ENCODE measurements at places on chromosomes 2 and 18.

- DNase-seq = no peak
Observed at GRCh38 chr2:204416236-204416635, 129.0 kb upstream of the PARD3B start.

DNA sequence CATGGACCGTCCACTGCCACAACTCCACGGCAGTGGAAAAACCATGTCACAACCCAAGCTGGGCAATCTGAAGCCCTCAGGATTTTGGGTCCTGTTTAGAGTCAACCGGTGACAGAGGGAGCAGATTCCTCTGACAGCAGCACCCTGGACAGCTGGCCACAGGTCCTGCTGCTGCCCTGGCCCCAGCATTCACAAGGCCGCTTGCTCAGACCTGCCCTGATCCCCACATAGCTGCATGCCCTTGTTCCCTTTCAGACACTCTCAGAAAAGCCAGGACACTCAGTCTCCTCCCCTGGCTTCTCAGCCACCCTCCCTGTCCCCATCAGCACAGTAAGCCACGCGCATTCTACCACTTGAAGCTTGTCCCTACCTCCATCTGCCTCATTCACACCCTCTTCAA, 1.6 kb downstream of the COPS9 start:
- DNase-seq = no peak

DNA sequence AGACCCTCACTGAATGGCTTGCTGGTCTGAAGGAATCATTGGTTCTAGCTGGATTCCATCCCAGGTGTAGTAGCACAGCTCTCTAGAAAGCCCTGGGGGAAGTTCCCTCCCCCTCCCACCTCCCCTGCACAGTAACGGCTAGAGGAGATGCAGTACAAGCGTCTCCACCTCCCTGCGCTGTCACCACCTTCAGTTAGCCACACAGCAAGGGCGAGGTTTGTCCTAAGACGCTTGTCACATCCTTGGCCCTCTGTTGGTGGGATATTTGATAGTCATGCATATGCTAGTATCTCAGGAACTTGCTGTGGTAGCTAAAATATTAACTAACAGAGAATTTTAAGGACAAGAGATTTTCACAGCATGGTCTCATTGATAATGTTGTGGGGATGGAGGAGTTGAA, 19.4 kb downstream of the TRAPPC12 start:
- DNase-seq = no peak

DNA sequence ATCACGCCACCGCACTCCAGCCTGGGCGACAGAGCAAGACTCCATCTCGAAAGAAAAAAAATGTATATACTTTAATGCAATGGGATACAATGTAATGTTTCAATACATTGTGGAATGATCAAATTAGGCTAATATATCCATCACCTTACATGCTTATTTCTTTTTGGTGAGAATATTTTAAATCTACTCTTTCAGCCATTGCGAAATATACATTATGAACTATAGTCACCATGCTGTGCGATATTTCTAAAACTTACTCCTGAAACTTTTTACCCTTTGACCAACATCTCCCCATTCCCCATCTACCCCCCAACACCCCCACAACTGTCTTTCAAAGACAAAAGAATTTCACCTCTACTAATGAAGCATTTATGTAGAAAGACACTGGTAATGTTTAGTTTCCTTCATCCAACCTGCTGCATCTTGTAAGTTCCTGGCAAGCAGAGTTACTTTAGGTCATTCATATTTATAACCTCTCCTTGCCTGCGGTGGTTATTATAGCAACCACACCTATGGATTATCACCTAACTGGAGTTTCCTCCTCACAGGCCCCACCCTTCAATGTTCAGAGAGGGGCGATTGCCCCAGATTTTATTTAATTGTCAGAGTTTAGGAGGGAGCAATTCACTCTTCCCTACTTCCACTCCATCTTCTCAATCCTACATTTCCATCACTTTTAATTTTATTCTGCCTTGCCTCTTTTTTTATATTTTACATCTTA, 1.2 kb upstream of the ME2 start:
- DNase-seq = no peak

- no peak for DNase-seq
Observed at GRCh38 chr2:235729557-235729947, 235.7 kb downstream of the AGAP1 start.

DNA sequence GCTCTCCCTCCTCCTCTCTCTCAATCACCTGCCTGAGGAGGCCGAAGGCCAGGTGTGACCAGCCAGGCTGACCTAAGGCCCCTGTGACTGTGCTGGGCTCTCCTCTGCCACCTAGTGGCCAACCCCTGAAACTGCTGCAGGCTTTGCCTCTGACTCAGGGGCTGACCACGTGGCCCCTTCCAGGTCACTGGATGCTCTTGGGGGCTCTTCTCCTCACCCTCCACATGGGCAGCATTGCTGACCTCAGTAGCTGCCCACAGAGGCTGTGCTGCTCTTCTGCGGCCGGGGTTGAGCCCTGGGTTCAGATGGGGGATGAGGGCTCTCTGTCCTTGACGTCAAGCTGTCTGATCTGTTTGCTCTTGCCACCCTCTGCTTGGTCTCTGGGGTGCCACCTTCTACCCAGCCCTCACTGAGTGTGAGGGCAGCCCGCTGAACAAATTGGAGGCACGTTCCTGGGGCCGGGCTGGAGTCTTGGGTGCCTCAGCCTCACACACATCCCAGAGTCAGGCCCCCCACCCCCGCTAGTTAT, 122.7 kb downstream of the TWIST2 start:
- DNase-seq = no peak

GRCh38 chr2:193581807-193582206, 1387.1 kb upstream of the TMEFF2 start:
- no peak for DNase-seq

DNA sequence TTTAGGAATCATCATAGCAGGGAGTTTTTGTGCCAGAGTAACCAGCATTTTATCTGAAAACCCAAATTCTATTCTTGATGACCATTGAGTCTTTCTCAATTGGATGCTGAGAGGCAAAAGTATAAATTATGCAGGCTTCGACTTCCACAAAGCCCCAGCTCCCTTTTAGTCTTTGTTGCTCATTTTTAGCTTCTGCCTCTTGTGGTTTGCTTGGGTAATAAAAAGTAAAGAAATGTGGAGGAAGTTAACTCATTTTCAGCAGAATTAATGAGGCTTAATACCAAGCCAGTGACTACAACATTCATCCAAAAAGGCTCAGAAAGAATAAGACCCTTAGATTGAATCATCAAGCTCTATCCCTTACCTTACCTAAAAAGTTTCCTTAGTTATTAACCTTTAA, 18.6 kb downstream of the ERMN start:
- no peak for DNase-seq

- no peak for DNase-seq
Observed at GRCh38 chr2:167057446-167057845, 169.2 kb downstream of the XIRP2 start.

DNA sequence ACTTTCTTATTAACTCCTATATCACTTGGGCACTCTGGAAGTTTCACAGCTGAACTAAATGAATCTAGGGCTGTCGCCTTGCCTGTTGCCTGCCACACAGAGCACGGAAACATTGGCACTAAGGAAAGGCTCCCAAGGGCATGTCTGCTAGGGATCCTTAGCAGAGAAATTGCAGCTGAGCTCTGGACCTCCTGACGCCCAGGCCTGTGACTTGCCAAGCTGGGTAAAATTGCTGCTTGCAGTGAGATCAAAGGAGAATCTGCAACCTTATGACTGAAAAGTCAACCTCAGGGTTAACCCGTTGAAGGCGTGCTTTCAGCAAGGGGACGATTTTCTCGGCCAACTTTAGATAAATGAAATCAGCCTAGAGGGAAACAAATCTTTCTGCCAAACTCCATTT, 189.8 kb downstream of the NCK2 start:
- no peak for DNase-seq

DNA sequence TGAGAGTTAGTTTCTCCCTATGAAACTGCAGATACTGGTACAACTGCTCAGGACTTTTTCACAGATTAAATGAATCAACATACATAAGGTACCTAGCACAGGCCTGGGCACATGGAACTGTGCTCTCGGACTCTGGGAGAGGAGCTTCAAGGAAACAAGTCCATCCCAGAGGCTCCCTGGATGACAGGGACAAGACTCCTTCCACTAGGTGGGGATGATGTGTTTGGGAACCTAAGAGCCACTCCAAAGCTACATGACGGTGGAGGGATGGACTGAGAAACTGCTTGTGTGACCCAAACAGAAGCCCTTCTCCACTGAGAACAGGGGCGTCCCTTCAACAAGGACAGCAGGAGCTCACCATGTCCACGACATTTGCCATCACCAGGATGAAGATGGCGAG, 37.1 kb downstream of the CENPO start:
- no peak for DNase-seq

DNA sequence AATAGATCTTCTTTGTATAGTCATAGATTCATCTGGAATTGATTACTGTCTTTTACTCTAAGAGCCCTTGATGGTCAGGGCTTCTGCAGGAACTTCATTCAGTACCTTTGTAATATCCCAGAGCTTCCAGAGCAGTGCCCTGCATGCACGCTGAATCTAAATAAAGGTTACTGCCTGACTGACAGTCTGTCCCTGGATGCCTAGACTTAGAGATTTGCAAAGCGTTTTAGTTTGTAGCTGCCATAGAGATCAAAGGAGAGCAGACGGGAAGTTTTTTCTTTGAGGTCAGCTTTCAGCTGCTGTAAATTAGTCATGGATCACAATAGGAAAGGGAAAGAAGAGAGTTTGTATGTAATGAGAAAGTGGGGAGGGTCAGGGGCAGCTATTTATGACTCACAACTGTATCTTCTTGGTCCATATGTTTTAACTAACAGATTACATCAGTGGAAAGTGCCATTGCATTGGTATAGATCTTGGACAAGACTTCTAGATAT, 45.2 kb upstream of the NYAP2 start:
- no peak for DNase-seq

DNA sequence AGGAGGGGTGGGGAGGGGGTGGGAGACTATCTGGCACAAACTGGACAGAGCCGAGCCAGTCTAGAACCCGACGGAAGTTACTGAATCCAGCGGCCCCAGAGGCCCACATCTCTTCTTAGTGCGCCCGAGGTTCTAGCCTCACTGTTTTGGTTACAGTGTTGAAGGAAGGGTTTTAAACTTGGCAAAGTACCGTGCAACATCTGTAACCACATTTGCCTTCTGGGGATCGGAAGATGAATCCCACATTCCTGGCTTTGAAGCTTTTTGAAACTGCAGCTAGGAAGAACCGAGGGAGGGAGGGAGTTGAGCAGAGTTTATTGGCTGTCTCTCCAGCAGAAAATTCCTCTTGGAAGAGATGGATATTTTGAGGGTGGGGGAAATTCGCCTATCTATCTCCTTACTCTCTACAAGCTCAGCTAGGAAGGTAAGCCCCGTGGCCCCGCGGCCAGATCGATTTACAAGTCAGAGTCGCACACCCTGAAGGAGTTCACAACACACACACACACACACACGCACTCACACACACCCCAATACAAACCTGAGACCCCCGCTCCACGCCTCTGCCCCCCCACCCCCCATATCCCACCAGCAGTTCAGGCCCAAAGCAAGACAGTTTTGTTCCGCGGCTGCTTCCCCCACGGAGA, 1.0 kb downstream of the ACVR1 start:
- peak; percentile 16 for DNase-seq

DNA sequence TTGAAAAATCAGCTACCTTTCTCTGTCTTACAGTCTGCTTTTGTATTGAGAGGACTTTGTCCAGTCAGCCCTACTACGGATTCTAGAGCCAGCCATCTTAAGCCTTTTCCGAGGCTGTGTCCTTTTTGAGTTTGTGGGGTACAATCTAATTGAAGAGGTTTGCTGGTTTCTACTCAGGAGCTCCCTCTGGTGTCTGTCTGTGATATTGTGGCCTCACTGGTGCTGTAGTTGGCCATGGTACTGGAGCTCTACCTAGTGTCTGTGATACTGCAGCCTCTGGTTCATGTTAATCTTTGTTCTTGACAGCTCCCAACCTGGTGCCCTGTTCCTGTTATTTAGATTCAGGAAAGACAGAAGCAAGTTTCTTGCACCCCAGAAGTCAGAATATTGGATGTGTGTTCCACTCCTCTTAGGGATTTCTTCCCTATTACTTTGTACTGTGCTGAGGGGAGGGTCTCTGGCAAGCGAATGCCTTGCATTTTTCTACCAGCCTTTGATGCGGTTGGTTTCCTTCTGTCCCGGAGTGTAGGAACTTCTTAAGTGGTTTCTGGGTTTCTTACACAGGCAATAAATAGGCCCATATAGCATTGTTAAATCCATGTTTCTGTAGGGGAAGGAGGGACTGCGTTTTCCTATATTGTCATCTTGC, 78.5 kb downstream of the ACSL3 start:
- DNase-seq = peak; percentile 27

DNA sequence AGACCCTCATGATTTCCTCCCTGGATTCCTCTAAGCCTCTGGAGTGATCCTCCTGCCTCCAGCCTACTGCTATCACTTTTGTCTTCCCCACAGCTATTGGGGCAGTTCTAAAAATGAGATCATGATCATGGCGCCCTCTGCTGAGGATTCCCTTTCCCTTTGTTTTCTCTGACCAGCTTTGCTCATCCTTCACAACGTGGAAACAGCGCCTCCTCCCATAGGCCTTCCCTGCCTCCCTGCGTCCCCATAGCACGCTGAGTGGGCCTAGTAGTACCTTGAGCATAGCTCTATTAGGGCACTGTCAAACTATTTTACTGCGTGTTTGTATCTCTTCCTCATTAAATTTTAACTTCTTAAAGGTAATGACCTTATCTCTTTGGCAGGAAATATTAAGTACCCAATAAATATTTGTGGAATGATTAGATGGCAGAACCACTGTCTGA, 207.0 kb upstream of the FANCL start:
- peak; percentile 67 for DNase-seq

DNA sequence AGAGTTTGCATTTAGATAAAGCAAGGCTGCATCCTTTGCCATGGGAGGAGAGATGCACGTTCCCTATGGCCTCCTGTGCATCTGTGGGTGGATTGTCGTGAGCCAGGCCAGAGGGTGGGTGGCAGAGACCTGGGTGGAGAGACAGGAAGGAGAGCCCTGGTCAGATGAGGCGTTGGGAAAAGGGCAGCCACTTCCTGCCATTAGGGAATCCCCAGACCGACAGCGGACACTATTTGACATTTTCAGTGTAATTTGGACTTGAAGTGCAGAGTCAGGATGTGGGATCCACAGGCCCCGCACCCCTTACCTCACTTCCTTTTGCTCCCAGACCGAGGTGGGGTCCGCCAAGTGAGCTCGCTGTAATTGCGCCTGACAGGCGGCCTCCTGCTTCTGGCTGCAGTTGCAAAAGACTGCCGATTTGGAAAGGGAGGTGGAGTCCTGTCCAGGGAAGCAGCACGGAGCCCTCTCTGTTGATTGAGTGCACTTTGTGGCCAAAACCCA, 150.0 kb downstream of the DYSF start:
- DNase-seq = no peak

- no peak for DNase-seq
Observed at GRCh38 chr2:207879536-207879935, 109.8 kb upstream of the FZD5 start.

DNA sequence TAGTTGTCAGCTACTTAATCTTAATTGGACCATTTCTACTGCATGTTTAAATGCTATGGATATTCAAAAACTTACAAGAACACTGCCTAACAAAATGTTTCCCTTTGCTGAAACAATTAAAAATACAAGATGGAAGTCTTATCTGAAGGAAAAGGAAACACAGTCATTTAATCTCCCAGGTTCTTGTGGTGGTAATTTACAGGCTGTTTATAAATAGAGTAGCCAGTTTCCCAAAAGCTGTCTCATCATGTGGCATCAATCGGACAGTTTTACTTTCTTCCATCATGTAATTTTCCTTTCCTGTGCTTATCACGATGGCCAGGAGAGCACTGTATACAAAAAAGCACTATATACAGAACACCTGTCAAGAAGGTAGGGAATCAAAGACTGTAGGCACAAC, 368.1 kb downstream of the ZEB2 start:
- no peak for DNase-seq

- no peak for DNase-seq
Observed at GRCh38 chr2:2843969-2844548, 513.0 kb upstream of the MYT1L start.

Data from caudate nucleus (tissue), 63 donors.